Naive B cell (primary cell): ENCODE measurements at places on chromosomes 5 and 9.
A peak's percentile ranks its signal among the peaks of the same experiment; 100 is the strongest.

GRCh38 chr5:67095346-67096171 is 101.0 kb downstream of the CD180 start:
- no peaks in the 10 kb centered on the region for H3K36me3 ChIP-seq
- H3K27ac ChIP-seq = no peak overlapping the region
- no peaks in the 10 kb centered on the region for H3K27me3 ChIP-seq

GRCh38 chr5:120457839-120458507 is 6.1 kb upstream of the PRR16 start:
- no peaks in the 10 kb centered on the region for H3K27me3 ChIP-seq
- H3K4me1 ChIP-seq = peaks cover 8% of the 10 kb centered on the region
- H3K27ac ChIP-seq = peak overlapping the region; percentile 86
- peak; percentile 80 for DNase-seq
- no peaks in the 10 kb centered on the region for H3K36me3 ChIP-seq

DNA sequence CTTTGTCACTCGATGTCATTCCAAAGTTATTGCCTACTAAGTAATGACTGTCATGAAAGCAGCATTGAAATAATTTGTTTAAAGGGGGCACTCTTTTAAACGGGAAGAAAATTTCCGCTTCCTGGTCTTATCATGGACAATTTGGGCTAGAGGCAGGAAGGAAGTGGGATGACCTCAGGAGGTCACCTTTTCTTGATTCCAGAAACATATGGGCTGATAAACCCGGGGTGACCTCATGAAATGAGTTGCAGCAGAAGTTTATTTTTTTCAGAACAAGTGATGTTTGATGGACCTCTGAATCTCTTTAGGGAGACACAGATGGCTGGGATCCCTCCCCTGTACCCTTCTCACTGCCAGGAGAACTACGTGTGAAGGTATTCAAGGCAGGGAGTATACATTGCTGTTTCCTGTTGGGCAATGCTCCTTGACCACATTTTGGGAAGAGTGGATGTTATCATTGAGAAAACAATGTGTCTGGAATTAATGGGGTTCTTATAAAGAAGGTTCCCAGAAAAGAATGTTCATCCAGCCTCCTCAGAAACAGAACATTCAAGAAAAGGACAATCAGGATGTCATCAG is 11.3 kb downstream of the TLR4 start:
- no peak overlapping the region for H3K4me3 ChIP-seq
- H3K36me3 ChIP-seq = peaks cover 4% of the 10 kb centered on the region
- peaks cover 26% of the 10 kb centered on the region for H3K4me1 ChIP-seq
- no peak overlapping the region for H3K27ac ChIP-seq
- no peaks in the 10 kb centered on the region for H3K27me3 ChIP-seq

GRCh38 chr5:113214606-113215323 is 220.0 kb downstream of the TSSK1B start:
- H3K27ac ChIP-seq = no peak overlapping the region
- H3K27me3 ChIP-seq = peaks cover 10% of the 10 kb centered on the region
- no peaks in the 10 kb centered on the region for H3K4me1 ChIP-seq
- H3K4me3 ChIP-seq = no peak overlapping the region
- no peak for DNase-seq

DNA sequence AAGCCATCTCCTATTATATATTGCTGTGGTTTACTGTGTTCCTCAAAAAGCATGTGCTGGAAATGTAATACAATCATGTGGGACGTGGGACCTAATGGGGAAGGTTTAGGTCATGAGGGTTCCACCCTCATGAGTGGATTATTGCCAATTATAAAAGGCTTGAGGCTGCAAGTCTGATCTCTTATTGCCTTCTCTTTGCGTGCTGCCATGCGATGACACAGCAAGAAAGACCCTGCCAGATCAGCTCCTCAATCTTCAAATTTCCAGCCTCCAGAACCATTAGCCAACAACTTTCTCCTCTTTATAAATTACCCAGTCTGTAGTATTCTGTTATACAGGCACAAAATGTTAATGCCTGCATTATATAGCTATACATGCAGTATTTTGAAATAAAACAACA is 45.4 kb downstream of the MARCHF11 start:
- no peaks in the 10 kb centered on the region for H3K4me1 ChIP-seq
- H3K36me3 ChIP-seq = no peaks in the 10 kb centered on the region
- H3K27ac ChIP-seq = no peak overlapping the region
- H3K4me3 ChIP-seq = no peak overlapping the region
- H3K27me3 ChIP-seq = no peaks in the 10 kb centered on the region

- no peak overlapping the region for H3K4me3 ChIP-seq
- DNase-seq = no peak
- no peaks in the 10 kb centered on the region for H3K36me3 ChIP-seq
- no peaks in the 10 kb centered on the region for H3K4me1 ChIP-seq
Observed at GRCh38 chr9:32590476-32590875, 17.5 kb upstream of the NDUFB6 start.

DNA sequence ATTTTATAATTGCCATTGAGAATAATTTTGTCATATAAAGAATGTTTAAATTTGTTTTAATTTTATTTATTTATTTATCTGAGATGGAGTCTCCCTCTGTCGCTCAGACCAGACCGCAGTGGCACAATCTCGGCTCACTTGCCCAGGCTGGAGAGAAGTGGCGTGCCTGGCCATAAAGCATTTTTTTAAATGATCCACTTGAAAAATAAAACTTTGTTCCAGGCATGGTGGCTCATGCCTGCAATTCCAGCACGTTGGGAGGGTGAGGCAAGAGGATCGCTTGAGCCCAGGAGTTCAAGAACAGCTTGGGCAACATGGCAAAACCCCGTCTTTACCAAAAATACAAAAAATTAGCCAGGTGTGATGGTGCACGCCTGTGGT is 2.1 kb upstream of the SIT1 start:
- H3K27ac ChIP-seq = no peak overlapping the region
- H3K4me1 ChIP-seq = peaks cover 54% of the 10 kb centered on the region
- no peak for DNase-seq
- H3K27me3 ChIP-seq = peaks cover 3% of the 10 kb centered on the region
- no peak overlapping the region for H3K4me3 ChIP-seq

DNA sequence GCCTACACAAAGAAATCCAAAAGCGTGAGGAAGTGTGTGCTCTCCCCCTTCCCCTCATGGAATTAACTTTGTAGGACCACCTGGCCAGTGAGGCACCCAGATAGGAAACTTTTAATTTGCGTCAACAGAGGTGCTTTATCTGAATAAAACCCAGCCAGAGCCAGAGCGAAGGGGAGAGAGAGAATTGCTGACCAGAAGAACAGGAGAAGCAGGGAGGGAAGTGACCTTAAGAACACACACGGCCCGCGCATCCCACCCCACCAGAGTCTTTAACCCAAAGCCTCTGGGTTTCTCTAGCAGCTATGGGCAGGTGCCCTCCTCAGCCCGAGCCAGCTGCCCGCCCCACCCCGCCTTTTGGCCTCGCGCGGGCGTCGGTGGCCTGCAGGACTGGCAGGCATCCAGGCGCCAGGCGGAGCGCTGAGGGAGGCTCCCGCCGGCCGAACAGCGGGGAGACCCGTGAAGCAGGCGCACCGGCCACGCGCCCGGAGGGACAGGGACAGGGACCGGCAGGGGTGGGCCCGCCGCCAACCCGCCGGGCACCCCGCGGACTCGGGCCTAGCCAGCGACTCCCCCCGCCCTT is 580 bp downstream of the ERAP1 start:
- DNase-seq = no peak
- H3K27me3 ChIP-seq = peaks cover 6% of the 10 kb centered on the region
- H3K27ac ChIP-seq = peak overlapping the region; percentile 100
- H3K4me1 ChIP-seq = peaks cover 59% of the 10 kb centered on the region
- H3K36me3 ChIP-seq = peaks cover 5% of the 10 kb centered on the region

- peaks cover 47% of the 10 kb centered on the region for H3K27me3 ChIP-seq
- H3K36me3 ChIP-seq = no peaks in the 10 kb centered on the region
- H3K27ac ChIP-seq = no peak overlapping the region
- peak overlapping the region; percentile 89 for H3K4me3 ChIP-seq
- H3K4me1 ChIP-seq = peaks cover 6% of the 10 kb centered on the region
- DNase-seq = peak; percentile 21
Observed at GRCh38 chr9:122346478-122347347, 24.1 kb upstream of the PTGS1 start.

DNA sequence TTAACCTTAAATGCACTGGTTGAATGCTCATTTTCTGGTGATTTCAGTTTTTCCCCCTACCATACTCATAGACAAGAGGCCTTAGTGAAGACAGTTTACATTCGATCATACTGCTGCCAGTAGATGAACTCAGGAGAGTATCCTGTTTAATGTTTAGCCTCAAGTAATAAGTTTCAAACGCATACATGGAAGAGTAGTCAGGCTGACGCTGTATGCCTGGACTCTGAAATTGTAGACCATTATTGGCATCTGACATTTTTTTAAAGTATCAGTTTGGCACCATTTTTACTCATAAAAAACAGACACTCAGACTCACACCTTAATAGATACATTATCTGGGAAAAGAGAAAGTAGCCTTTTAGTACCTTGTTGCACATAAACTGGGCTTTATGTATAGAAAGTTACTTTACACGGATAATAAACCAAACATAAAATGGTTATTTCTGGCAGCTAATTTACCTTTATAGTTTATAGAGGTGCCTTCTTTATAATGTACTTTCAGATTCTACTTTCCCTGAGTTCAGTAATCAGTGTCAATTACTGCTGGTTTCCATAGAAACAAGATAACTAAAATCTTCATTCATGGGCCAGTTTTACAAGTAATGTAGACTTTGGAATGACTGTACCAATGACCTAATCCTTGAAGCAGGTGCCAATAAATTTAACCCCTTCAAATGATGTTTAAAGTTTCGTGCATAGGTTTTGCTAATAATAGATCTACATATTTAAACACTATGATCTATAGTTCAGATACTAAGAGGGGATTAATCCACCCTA is 183.8 kb upstream of the ITGA1 start:
- no peak overlapping the region for H3K4me3 ChIP-seq
- H3K27me3 ChIP-seq = no peaks in the 10 kb centered on the region
- H3K27ac ChIP-seq = no peak overlapping the region
- H3K36me3 ChIP-seq = no peaks in the 10 kb centered on the region

GRCh38 chr9:121582641-121583040 is 68.8 kb upstream of the DAB2IP start:
- H3K27ac ChIP-seq = no peak overlapping the region
- DNase-seq = no peak
- H3K4me3 ChIP-seq = no peak overlapping the region
- H3K36me3 ChIP-seq = no peaks in the 10 kb centered on the region

- peaks cover 3% of the 10 kb centered on the region for H3K4me1 ChIP-seq
- no peak overlapping the region for H3K27ac ChIP-seq
- peaks cover 13% of the 10 kb centered on the region for H3K27me3 ChIP-seq
- DNase-seq = no peak
Observed at GRCh38 chr9:89664896-89665329, 60.1 kb downstream of the GADD45G start.

- peaks cover 15% of the 10 kb centered on the region for H3K36me3 ChIP-seq
- peaks cover 6% of the 10 kb centered on the region for H3K27me3 ChIP-seq
- no peak overlapping the region for H3K4me3 ChIP-seq
- H3K4me1 ChIP-seq = peaks cover 23% of the 10 kb centered on the region
Observed at GRCh38 chr5:98784411-98784810, 10.9 kb downstream of the RGMB start.

GRCh38 chr5:180599590-180599914 is 8.3 kb upstream of the SCGB3A1 start:
- H3K27me3 ChIP-seq = peaks cover 8% of the 10 kb centered on the region
- H3K4me3 ChIP-seq = no peak overlapping the region
- no peaks in the 10 kb centered on the region for H3K36me3 ChIP-seq
- H3K27ac ChIP-seq = no peak overlapping the region

- no peaks in the 10 kb centered on the region for H3K36me3 ChIP-seq
- H3K4me1 ChIP-seq = no peaks in the 10 kb centered on the region
- DNase-seq = no peak
Observed at GRCh38 chr5:111935835-111936234, 178.8 kb upstream of the NREP start.

DNA sequence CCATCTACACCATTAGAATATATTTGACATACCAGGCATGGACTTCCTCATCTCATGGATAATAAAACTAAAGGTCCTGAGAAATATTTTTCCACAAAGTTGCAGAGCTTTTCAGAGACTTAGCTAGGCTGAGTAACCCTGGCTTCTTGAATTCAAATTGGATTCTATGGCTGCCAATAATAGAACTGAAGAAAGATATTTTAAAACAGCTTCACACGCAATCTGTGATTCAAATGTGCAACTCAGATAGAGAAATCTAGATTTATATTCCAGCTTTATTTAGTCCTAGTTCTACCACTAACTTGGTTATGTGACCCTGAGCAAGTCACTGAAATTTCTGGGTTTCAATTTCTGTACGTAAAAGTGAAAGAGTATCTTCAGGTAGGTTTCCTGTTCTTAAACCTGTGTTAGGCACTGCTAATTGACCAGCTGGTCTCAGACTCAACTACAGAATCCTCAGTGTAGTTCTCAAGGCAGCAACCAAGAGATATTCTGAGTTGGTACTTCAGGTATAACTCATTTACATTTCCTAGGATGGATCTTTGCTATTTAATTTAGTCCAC is 235.3 kb downstream of the GABRB2 start:
- no peaks in the 10 kb centered on the region for H3K36me3 ChIP-seq
- no peak overlapping the region for H3K27ac ChIP-seq
- H3K27me3 ChIP-seq = no peaks in the 10 kb centered on the region

- H3K4me1 ChIP-seq = peaks cover 5% of the 10 kb centered on the region
- H3K27ac ChIP-seq = no peak overlapping the region
- H3K36me3 ChIP-seq = no peaks in the 10 kb centered on the region
- no peaks in the 10 kb centered on the region for H3K27me3 ChIP-seq
- no peak overlapping the region for H3K4me3 ChIP-seq
- no peak for DNase-seq
Observed at GRCh38 chr5:127079994-127080491, 6.7 kb upstream of the C5orf63 start.

DNA sequence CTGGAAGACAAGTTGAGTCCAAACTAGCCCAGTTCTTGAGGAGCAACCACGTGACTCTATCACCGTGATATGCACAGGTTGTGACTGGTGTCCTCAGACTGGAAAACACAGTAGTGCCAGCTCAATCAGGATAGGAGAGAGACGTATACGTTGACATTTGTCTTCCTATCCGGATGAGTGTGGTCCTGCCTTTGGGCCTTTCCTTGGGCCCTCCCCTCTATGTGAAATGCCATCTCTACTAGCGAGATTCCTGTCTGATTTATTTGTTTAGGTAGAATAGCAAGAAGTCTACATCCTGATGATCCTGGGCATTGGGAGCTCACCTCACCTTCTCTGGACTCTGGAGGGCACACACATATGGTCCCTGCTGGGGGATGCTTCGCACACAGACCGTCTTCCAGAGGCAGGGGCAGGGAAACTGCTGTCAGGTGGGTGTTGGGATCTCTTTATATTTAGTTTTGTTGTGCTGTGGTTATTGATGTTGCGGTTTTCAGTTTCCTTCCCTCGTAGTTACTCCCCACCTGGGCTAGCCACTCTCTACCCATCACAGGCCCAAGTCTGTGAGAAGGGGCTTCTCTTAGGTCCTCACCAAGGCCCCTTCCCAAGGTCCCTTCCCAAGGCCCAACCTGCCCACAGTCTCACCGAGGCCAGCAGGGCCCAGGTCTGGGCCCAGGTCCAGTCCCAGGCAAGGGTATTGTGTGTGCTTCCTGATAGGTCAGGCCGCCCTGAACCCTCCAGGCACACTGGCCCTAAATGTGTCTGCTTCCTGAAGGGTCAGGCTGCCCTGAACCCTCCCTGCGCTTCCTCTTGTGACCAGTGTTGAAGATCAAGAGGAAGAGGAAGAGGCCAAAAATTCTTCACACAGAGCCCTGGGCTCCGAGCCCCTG is 19.0 kb upstream of the SPINK4 start:
- no peak overlapping the region for H3K4me3 ChIP-seq
- H3K4me1 ChIP-seq = peaks cover 33% of the 10 kb centered on the region
- no peak for DNase-seq
- no peaks in the 10 kb centered on the region for H3K27me3 ChIP-seq

GRCh38 chr5:172749881-172750633 is 20.9 kb downstream of the DUSP1 start:
- H3K4me1 ChIP-seq = peaks cover 17% of the 10 kb centered on the region
- peak overlapping the region; percentile 63 for H3K27ac ChIP-seq
- no peak for DNase-seq
- peaks cover 6% of the 10 kb centered on the region for H3K36me3 ChIP-seq
- H3K27me3 ChIP-seq = no peaks in the 10 kb centered on the region
